ENCODE measurements at places on chromosomes 16 and 17.

DNA sequence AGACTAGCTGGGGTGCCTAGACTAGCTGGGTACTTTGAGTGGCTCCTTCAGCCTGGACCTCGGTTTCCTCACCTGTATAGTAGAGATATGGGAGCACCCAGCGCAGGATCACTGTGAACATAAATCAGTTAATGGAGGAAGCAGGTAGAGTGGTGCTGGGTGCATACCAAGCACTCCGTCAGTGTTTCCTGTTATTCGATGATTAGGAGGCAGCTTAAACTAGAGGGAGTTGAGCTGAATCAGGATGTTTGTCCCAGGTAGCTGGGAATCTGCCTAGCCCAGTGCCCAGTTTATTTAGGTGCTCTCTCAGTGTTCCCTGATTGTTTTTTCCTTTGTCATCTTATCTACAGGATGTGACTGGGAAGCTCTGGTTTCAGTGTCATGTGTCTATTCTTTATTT, 8.4 kb upstream of the TMEM235 start:
- DNase-seq, result no peak

- DNase-seq, result no peak
These were observed 990 bp upstream of the ROGDI start for GRCh38 chr16:4803401-4803844.

- DNase-seq, result no peak
These were observed 67.1 kb downstream of the VPS53 start for GRCh38 chr17:647324-648197.

GRCh38 chr16:51880776-51881175, 666.2 kb downstream of the TOX3 start:
- DNase-seq, result no peak

DNA sequence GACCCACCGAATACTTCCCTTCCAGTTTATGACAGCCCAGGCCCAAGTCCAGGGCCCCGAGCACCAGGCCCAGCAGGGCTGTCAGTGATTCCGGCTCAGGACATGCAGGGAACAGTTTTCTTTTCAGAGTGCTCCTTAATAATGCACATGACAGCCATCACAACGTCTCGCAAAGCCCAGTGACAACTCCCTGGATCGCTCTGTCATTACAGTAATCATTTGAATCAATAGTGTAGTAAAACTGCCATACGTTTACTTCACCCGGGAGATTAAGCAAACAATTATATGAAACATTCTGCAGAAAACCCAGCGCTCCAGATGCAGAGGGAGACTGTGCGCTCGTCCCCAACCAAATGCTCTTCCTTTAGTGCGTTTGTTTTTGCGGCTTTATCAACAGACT, 162.6 kb upstream of the CDH13 start:
- no peak for DNase-seq

GRCh38 chr17:73643001-73643851, 1.0 kb downstream of the SDK2 start:
- peak; percentile 15 for DNase-seq

DNA sequence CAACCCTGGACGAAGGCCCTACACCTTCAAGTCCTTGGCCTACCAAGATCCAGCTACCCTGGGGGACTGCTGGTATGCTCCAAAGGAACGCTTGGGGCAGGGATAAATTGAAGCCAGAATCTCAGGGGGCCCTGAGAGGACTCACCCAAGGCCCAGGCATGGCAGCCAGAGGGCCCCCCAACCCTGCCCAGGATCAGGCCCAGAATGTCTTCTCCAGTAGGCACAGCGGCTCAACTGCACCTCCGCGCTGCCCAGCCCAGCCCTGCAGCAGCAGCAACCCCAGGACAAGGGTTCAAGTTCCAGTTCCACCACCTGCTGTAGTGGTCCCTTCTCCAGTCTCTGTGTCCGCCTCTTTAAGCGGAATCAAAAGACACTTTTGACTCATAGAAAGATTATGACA, 2.2 kb downstream of the TFAP4 start:
- DNase-seq, result no peak

GRCh38 chr16:73092236-73092781, 44.4 kb upstream of the ZFHX3 start:
- no peak for DNase-seq

- DNase-seq, result no peak
These were observed 121.2 kb downstream of the HAPSTR1 start for GRCh38 chr16:9212621-9213020.

GRCh38 chr16:49844359-49844758, 11.6 kb downstream of the ZNF423 start:
- DNase-seq, result no peak

GRCh38 chr17:9364837-9365430, 210.7 kb downstream of the STX8 start:
- no peak for DNase-seq

DNA sequence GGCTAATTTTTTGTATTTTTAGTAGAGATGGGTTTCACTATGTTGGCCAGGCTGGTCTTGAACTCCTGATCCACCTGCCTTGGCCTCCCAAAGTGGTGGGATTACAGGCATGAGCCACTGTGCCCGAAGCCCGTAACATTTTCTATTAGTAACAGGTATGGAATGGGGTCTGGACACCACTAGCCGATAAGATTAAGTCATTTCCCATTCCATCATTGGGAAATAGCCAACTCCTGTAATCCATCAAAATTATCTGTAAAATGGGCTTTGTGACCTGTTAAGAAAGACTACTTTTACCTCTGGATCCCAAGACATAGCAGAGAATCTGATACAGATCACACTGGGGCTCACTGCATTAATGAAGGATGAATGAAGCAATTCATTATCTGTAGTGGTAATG, 3.9 kb upstream of the LUC7L3 start:
- no peak for DNase-seq

DNA sequence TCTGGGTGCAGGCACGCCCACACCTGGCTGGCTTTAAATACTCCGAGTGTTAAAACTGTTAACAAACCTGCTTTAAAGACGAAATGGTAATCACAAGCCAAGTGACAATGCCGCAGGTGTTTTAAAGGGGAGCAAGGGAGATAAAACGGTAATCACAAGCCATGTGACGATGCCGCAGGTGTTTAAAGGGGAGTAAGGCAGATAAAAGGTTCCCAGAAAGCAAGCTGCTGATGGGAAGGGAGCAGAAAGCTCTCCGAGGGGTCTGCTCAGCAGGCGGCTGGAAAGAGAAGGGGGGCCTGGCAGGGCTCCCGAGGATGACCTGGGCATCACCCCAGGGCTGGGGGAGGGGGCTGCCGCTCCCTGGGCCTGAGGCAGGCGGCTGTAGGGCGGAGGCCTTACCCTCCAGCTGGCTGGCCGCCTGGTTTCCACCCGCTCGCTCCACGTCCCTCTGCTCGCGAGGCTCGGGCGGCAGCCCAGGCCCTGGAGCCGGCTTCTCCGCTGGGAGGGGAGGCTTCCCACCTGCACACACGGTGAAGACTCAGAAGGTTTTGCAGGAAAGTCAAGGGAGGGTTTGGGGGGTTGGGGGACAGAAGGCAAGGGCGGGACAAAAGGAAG, 12.1 kb downstream of the NDUFAF8 start:
- no peak for DNase-seq

- DNase-seq, result no peak
These were observed 99.5 kb upstream of the AXIN2 start for GRCh38 chr17:65660947-65661346.

DNA sequence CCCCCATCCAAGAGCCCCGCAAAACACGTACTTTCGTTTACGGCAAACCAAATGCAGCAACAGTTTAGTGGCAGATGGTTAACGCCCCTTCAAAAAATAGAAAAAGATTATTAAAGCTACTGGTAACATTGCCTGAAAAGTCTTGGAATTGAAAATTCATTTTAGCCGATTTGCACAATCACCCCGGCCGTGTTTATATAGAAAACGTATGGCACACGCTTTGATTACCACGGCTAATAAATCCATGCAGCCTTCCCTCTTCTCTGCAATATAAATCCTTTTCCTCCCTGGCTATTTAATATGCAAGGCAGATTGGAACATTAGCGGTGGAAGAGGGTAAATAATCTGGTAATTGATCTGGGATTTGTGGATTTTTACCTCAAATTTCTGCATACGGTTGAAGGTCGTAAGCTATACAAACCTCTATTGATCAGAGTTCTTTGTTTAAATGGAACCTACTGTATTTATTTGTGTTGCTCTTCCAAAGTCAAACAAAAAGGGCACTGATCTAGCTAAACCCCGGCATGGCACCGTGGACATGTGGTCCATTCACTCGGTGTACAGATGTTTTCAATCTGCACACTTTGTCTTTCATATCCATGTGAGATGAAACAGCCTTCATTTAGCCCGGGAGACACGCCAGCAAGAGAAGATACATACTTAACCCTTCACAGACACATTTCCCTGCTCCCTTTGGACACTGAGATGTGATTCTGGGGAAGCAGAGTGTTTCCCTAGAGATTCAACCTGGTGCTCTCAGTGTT, 238.1 kb upstream of the MAF start:
- no peak for DNase-seq

DNA sequence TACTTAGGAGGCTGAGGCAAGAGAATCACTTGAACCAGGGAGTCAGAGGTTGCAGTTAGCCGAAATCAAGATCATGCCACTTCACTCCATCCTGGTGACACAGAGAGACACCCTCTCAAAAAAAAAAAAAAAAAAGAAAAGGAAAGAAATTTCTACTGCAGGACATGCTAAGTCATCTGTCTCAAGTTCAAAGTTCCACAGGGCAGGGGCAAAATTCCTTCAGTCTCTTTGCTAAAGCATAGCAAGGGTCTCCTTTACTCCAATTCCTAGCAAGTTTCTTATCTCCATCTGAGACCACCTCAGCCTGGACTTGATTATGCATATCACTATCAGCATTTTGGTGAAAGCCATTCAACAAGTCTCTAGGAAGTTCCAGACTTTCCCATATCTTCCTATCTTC, 14.6 kb downstream of the ZSCAN10 start:
- no peak for DNase-seq

GRCh38 chr17:1906662-1907101, 76.9 kb downstream of the RPA1 start:
- no peak for DNase-seq

GRCh38 chr16:30137897-30138296, 14.9 kb upstream of the MAPK3 start:
- DNase-seq, result no peak

DNA sequence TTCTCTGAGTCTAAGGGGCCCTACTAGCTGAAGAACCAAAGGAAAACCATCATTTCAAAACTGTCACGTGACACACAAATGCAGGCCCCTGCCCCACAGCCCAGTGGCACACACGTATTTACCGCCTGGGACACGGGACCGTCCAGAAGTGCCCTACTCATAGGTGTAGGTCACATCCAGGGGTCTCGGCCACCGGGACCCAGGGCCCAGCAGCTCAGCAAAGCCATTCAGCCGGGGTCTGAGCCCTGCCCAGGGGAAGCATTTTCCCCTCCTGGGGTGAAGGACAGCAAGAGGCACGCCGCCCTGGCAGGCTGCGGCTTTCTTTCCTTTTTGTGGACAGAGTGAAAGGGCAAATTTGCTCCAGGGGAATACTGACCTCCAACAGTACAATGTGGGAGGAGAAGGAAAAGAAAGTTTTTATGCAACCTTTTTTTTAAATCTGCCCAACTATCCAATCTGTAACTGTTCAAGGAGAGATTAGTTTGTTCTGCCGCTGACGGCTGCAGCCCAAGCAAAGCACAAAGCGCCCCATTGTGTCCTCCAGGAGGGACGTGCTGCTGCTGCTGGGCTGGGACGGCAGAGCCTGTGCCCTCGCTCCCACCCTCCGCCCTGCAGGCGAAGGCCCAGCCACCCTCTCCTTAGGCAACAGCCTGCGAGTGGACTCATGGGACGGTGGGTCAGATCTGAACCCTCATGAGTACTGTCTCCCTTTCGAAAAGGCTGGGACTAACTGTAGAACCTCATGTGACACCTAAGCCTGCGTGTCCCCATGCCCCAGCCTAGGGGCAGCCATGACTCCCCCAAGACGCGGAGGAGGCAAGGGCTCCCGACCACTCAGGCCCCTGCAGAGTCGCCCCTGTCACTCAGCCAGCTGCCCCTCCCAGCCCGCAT, 21.3 kb downstream of the SLC7A5 start:
- no peak for DNase-seq

DNA sequence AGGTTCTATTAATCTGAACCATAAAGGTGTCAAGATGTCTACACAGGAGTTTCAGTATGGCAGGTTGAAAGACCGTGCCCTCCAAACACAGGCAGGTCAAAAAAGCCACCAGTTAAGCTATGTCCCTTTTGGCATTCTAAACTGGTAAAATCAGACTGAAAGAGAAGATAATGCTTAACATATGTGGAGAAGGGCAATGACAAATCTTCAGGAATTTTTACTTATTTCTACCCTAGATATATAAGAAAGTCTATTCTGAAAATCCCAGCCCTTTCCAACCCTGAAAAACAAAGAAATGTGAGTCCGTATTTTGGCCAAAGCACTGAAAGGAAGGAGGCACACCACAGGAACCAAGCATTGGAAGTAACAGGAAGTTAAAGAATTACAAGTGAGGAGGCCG, 16.5 kb downstream of the AP1G1 start:
- DNase-seq, result no peak

- no peak for DNase-seq
These were observed 86.6 kb downstream of the PLXDC1 start for GRCh38 chr17:39064819-39065218.

GRCh38 chr17:74289688-74290087, 15.7 kb downstream of the DNAI2 start:
- DNase-seq, result no peak

DNA sequence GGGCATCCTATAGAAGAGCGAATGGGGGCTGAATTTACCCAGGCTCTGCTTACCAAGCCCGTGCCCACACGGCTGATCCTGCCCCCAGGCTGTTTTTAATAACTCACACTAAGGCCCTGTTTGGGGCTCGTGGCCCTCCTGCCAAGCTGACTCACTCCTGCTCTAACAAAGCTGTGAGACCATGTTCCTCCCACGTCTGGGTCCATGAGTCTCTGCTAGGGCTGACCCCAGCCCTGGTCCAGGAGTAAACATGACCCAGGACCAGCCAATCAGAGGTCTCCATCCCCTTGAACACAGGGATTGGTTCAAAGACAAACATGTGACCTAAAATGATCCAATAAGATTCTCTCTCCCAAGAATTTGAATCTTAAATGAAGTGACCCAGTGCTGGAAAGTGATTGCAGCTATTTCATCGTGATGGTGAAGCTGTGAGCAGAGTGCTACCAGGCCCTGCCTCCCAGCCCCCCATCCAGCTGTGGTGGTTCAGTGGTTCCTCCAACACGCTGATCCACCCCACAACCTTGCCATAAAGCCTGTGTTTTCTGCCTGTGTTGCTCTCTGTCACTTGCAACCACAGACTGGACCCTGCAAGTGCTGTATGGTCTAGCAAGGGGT, 57.2 kb downstream of the C16orf82 start:
- DNase-seq, result no peak

DNA sequence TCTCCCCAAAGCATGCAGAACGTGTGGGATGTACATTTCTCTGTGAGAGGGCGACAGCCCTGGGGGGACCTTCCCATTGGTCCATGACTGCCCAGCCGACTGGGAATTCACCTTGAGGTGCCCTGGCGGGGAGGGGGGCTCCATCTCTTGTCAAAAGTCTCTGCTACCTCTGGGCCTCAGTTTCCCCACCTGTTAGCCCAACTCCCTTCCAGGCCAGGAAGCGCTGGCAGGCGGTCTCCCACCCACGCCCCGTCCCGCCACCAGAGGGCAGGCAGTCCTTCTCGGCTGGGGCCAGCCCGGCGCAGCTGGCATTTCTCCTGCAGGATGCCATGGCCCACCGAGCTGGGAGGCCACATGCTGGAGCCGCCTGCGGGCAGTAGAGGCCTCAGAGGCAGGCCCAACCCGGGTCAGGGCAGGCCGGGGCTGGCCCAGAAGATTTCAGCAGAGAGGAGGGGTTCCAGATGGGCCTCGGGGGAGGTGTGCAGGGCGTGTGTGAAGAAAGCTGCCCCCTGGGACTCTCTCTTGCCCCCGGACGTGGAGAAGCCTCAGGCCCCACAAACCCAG, 16.6 kb downstream of the CD7 start:
- peak; percentile 62 for DNase-seq

GRCh38 chr17:38511150-38512108, 83.2 kb downstream of the ARHGAP23 start:
- DNase-seq, result no peak

Data from GDM1 (cell line).